Fibroblast of villous mesenchyme (primary cell): ENCODE measurements at places on chromosomes 16 and 17. TPM values are rescaled to one million over a fixed set of nuclear protein-coding genes. Genes with fewer than 3 reads are reported as not detected.

GRCh38 chr17:43712397-43712796 is 46.2 kb downstream of the SOST start:
- no peak for DNase-seq

Gene GCGR
- not detected in 2 replicates for total RNA-seq

DNA sequence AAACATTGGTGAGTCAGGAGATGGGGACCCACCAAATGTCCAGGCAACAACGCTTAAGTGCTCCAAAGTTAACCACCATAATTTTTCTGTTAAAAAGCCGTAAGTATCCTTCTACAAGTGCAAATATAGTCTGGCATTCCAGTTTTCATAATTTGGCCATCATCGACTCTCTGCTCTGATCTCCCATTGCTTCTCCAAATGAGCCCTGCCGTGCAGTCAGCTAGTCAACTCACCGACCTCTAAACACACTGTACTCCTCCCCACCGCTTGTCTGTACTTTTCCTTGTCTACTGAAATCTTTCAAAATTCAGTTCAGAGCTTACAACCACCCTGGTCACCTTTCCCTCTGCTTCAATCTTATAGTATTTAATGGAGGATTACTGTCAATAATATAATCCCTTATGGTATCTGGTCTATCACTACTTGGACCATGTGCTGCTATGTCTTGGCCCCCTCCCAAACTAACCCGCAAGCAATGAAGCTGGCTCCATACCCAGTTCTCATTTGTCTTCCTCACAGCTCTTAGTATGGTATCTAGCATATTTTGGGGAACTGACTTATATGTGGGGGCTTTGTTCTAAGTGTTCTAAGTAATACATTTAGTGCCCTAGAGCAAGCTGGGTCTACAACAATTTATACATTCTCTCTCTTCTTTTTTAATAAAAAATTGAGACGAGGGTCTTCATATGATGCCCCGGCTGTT is 52.7 kb upstream of the SLC25A19 start:
- DNase-seq = no peak

DNA sequence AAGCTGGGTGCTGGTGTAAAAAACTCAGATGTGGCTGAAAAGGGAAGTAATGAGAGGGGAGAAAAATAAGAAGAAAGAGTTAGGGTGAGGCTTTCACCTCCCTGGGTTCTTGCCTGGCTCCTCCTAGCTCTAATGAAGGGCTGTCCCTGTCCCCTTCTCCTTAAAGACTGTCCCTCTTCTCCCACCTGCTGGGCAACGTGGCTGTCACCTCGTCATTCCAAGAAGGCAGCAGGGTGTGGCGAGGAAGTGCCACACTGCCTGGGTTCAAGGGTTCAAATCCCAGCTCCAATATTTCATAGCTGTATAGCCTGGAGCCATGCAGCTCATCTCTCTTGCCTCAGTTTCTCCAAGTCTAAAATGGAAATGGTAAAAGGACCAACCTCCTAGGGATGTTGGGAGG is 122.5 kb upstream of the CACNG5 start:
- DNase-seq = no peak

- DNase-seq = no peak
These were observed 111.7 kb downstream of the IRF8 start for GRCh38 chr16:86010680-86011141.

Gene ZG16B
- total RNA-seq = 0.64 and 0.86 TPM in 2 replicates

- DNase-seq = no peak
These were observed 28.0 kb downstream of the CTU2 start for GRCh38 chr16:88734361-88734728.

Gene ZFP3
- 1.6 and 2.2 TPM in 2 replicates for total RNA-seq

- no peak for DNase-seq
These were observed 214.0 kb downstream of the NTN1 start for GRCh38 chr17:9235346-9235745.

DNA sequence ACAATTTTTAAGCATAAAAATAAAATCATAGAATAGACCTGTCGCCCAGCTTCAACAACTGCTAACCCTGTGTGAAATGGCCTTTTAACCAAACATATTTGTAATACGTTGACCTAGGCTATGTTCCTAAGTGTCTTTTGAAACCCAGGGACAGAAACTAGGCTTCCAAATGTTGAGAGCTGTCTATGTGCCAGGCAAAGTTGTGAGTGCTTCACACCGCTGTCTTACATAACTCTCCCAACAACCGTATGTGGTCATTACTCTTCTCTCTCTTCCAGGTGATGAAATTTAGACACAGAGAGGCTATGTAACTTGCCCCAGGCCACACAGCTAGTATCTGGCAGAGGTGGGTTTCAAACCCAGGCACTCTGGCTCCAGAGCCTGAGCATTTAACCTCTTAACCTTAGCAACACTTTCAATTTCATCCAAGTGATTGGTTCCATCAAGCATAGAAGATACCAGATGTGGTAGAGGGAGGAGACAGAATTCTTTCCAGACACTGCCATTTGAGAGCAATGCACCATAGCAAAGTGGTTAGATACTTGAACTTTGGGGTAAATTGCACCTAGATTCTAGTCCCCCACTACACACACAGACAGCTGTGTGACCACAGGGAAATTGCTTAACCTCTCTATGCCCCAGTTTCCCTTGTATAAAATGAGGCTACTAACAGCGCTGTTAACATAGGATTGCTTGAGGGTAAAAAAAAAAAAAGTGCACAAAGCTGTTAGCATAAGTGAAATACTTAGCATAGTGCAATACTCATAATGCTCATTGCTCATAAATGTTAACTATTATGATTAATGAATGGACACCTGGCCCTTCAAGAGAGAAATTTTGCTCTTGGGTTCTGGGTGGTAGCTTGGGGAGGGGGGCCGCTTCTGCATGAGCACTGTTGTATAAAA is 160.6 kb downstream of the IRX3 start:
- no peak for DNase-seq
